ENCODE measurements at places on chromosomes 5 and 9.

GRCh38 chr9:38295764-38296163 is 96.7 kb upstream of the ALDH1B1 start:
- DNase-seq: no peak

- DNase-seq: no peak
Measured at GRCh38 chr5:139141446-139142204, 56.5 kb downstream of the SIL1 start.

GRCh38 chr9:37645903-37646506 is 4.7 kb upstream of the FRMPD1 start:
- DNase-seq: no peak

DNA sequence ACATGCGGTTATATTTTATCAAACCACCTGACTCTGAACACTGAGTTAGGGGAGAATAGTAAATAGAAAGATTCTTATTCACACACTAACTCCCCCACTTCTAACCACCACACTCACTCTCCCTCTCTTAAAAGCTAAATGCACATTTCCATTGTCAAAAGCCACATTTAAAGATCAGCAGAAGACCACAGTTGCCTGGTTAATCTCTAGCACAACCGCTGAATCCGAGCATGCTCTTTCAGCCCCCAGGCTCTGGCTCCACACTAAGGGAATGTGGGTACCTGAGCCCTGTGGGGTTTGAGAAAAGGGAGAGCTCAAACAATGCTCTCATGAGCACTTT is 35.7 kb downstream of the PFDN1 start:
- no peak for DNase-seq

DNA sequence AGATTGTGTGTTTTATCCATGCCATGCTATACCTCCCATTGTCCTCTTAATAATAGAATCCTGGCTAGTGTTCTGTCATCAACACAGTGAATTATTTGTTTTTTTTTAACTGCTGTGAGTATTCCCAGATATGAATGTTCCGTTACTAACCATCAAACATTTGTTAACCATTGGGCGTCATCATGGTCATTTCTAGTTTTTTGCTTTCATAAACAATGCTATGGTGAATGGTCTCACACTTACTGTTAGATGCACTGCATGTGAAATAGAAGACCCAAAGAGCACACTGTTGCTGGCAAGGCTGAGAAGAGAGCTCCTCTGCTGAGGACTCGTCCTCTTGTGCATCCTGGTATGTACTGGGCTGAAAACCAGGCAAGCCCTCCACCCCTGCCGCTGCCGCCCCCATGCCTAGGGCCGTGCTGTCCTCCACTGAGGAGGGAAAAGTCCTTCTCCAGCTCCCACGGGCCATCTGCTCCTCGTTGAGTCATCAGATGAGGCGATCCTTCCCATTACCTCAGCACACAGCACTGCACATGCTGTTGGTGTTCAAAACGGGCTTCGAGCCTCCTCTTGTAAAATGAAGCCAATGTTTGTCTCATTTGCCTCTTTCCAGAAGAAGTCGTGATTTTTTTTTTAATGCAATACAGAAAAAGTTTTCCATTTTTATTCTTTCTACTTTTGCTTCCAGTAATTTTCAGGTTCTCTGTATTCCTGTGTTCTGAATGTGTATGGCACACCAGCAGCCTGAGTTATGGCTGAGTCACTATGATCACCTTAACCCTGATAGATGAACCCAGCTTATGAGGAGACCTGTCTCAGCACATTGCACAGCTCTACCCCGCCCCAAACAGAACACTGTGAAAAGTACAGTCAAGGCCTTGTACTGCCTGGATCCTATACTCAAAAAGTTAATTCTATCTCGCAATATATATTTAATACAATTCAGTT is 219.0 kb downstream of the AOPEP start:
- no peak for DNase-seq

- DNase-seq: no peak
Measured at GRCh38 chr5:72074251-72074650, 33.0 kb upstream of the MAP1B start.

GRCh38 chr9:115207003-115207836 is 89.3 kb upstream of the TNC start:
- no peak for DNase-seq

DNA sequence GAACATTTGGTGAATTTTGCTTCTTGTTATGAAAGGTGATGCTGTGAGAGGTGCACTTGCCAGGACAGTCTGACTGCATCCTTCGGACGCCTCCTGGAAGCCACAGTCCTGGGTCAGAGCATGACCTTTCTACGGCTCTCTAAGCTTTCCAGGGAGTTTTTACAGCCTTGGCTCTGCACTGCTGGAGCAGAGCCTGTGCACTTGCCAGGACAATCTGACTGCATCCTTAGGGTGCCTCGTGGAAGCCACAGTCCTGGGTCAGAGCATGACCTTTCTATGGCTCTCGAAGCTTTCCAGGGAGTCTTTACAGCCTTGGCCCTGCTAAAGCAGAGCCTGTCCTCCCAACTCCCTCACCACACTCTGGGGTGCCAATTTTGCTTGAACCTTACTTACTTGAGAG is 49.6 kb downstream of the CCDC180 start:
- no peak for DNase-seq

DNA sequence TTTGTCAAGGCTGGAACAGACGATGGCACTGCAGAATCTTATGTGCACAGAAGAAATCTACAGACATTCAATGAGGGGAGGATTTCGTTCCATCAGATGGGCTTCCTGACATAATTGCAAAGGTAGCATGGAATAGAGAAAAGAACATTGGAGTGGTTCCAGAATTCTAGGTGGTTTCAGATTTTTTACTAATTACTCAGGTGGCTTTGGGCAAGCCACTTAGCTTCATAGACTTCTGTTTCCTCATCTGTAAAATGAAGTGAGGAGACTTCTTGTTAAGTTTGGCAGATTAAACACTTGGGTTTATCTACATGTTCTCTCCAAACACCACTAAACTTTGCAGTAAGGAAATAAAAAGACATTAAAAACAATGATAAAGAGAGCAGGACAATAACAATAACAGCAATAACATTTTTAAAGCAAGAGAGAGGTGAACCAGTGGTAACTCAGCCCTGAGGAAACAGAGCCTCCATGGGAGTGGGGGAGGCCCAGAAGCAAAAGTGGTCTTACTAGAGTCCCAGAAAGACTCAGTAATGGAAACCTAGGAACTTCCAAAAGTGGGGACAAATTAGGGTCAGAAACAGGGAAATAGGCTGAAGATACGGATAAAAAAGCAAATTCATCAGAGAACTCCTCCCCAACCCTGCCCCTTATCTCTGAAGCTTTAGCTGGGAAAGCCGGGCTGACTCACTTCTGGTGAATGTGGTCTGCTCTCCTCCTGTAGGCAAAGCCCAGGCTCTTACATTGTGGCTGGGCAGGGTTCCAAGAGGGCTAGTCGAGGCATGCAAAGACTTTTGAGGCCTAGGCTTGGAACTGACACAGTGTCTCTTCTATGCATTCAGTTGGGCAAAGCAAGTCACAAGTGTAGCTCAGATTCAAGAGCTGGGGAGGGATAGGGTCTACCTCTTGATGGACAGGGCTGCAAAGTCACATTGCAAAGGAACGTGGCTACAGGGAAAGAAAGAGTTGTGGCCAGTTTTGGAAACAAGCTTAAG is 11.8 kb upstream of the ACTBL2 start:
- no peak for DNase-seq

DNA sequence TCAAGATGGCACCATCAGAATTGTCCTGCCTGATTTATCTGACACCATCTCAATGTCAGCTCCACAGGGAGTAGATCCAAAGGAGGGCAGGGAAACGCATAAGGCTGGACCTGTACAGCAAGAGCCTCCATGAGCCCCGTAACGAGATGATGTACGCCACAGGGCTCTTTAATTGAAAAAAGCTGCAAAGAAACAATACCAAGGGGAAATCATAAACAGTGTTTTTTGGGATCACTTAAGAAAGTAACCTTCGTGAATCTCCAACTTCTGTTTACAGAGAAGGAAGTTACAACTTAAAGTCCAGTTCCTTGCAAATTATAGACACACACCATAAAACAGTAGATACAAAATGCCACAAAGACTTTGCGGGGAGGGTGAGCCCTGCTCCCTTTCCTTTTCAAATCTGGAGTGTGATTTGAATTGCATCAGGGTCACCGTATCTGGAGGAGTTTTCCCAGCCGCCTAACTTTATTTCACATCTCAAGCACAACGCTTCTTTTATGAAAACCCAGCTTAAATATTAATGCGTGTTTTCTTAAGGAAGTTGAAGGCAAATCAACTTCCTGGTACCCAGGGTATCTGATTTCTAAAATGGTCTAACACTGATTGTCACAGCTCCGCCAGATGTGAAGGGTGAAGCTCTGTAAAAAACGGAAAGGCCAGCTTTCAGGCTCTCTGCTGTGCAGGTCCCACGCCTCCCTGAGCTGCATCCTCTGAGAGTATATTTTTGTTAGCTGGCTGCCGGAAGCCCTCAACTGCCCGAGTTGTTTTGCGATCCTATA is 88.9 kb downstream of the EBF1 start:
- DNase-seq: peak; percentile 34

DNA sequence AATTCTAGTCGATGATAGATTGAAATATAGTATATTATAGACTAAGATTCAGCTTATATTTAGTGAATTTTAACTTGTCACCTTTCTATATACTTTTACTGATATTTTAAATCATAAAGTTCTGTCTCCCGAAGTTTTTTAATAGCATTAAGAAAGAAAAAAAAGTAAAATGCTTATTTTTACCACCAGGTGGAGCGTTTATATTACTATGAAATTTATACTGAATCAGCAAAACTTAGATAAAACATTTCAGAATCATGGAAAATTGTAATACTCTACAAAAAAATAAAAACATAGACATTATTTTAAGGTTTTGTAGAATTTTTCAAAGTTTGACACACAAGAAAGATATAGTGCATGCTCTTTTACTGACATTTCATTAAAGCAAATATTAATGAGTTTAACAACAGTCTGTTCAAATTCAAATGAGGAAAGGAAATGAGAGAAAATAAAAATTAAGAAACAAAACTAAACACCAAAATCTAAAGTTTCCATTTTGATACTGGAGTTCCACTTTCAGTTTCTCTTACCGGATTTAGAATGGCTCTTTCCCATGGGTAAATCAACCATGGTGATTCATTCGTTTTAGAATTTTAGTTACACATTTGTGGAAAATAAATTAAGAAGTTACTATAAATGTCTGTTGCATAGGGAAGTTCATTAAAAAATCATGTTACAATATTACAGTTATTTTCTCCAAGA is 1035.3 kb downstream of the CDH12 start:
- DNase-seq: no peak

DNA sequence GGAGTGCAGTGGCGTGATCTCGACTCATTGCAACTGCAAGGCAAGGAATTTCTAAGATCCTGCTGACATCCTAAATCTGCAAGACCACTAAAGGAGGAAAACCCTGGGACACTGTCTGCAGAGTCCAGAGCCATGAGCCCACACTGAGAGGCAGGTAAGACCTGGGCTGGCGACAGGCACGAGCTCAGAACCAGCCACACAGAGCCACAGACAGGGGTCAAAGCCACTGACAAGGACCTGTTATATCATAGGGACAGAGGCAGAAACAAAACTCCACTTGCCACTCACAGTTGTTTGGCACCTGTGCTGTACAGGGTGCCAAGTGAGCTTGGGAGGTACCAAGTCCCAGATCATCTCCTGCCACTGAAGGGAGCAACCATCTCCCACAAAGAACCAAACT is 34.2 kb downstream of the IPPK start:
- DNase-seq: no peak

Data from inflammatory macrophage (primary cell).